NCI-H1694 (cell line): ENCODE measurements at places on chromosomes 2 and 18.

DNA sequence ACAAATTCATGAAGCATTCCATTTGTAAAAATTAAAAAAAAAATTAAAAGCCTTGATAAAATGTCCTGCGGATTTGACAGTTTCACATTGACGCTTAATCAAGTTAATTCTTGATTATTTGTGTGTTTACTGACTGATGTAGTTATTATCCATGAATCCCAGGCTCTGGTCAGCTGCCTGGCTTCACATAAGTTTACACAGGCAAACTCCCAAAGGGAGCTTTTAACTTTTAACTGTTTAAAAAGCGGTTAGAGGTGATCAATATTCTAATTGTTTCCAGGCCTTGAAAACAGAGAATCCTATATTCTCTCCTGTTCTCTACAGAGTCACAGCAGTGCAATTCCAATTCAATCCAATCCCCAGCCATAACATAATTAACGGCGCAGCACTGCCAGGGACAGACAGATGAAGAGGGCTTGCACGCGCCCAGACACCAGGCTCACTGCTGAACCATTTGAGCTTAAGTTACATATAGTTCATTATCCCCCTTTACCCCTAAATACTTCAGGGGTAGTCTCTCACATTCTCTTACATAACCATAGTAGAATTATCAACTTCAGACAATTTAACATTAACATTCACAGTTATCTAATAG lies 47.5 kb downstream of the ATP8B1 start:
- no peak for DNase-seq

GRCh38 chr2:181586569-181587081 lies 70.3 kb downstream of the CERKL start:
- DNase-seq, result peak; percentile 99

DNA sequence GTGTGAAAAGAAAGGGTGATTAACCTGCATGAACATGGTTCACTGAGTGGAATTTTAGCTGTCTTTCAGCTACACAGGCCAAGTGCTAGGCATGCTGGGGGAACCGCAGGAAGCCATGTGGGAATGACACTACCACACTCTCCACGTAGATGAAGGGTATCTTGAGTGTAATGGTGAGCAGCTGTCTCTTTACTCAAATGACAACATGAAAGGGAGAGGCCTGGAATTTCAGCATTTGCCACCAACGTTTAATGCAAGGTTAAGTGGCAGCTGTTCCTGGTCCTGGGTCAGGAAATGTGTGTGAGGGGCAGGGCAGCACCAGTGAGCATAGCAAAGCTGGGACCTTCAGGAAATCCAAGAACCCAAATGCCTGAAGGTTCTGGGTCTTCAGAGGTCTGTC lies 588.4 kb downstream of the SLC4A3 start:
- peak; percentile 6 for DNase-seq

GRCh38 chr2:86631846-86632485 lies 8.3 kb upstream of the RNF103 start:
- no peak for DNase-seq

GRCh38 chr2:74464406-74464805 lies 776 bp downstream of the MOGS start:
- no peak for DNase-seq

DNA sequence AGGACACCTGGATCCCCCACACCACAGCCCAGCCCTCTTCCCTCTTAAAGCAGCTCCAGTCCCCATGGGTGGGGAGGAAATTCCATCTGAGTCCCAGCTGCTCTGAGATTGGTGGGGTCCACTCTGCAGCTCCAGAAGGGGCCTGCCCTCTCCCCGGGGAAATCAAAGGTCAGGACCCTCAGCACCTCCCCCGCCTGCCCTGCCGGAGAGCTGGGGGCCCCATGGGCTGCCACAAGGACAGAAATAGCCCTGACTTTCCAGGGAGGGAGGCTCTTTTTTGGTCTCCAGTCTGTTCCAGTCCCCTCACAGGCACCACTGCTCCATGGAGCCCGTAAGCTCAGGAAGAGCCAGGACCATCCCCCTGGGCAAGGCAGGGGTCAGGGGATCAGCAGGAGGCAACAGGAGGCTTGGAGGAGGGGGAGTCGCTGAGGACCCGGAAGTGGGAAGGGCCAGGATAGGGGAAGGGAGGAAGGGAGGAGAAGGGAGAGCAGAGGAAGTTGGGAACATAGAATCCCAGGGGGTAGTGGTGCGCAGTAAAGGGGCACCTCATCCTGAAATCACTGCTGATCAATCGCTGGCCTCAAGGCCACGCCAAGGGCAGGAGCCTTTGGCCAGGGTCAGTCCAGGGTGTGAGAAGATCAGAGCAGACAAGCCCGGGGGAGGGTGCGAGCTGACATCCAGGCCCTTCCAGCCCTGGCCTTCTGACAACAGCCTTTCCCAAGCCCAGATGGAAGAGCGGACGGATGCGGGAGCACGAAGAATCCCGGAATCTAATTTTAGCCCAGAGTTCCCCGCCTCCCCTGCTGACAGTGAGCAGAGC lies 7.6 kb downstream of the ADRA2B start:
- peak; percentile 34 for DNase-seq

DNA sequence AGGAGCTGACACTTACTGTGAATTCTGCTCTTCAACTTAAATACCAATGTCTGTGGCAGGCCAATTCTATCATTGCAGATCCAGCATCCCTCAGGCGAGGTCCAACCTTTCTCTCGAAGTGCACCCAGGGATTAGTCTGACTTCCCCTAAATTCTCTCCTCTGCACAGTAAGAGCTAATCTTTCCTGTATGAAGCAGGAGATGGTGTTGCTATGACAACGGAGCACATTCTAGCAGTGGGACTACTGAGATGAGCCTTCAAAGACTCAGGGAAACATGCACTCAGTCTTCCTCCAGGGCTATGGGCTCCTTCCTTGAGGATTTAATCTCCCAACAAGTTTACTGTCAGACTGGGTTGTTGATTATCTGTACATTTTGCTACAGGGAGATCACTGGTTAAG lies 176.3 kb downstream of the NOL4 start:
- no peak for DNase-seq

DNA sequence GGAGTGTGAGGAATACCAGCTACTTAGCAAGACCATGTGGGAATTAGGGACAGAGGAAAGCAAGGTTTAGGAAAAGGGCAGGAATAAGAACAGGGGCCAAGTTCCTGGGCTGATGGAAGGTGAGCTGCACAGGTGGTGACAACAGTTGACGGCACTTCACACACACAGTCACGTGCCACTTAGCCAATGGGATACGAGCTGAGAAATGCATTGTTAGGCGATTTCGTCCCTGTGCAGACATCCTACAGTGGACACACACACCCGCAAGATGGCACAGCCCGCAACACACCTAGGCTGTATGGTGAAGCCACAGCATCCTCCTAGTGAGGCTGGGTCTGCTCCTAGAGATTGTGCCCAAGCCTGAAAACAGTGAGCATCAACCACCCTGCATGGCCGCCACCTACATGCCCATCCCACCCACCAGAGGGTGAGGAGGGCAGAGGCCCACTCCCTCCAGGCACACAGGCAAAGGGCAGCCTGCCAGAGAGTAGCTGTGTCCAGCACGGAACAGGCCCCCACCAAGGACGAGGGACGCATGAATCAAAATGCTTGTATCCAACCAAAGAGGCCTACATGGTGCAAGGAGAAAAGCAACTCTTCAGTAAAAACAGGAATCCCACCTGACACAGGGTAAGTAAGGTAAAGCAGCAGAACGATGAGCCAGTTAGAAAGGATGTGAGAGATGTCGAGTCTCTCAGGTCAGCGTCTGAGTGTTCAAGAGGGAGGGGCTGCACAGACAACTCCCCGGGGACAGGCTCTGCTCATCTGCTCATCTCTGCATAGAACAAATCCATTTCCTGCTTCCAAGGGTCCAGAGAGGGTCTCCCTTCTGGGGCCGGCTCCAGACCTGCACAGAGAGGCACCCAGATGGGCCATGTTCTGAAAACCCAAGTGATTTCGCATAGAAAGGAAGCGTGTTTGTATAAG lies 51.3 kb downstream of the ZNF516 start:
- no peak for DNase-seq

DNA sequence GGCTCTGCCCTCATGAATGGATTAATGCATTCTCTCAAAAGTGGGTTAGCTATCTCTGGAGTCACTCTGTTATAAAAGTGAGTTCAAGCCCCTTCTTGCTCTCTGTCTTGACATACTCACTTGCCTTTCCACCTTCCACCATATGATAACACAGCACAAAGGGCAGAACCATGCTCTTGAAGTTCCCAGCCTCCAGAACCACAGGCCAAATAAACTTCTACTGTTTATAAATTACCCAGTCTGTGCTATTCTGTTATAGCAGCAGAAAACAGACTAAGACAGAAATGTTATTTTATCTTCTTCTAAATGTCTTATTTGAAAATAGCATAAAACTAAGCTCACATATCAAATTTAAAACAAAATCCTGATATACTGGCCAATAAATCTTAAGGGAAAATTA lies 15.0 kb downstream of the RAB1A start:
- no peak for DNase-seq

DNA sequence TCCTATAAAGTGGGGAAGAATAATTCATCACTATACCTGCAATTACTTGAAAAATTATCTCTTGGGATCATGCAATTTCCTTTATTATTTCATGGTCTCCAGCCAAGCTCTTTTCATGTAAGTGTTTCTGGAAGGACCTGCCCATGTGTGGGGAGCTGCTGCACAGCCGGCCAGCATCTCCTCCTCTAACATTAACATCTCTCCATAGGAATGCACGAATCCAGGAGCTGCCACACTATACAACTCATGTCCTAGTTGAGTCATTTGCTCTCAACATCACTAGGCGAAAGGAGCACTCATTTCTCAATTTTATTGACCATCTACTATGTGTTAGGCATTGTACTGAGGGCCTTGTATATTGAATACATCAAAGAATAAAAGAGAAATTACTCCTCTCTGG lies 144.3 kb upstream of the ERBB4 start:
- no peak for DNase-seq

GRCh38 chr18:11849841-11850634 lies 1.2 kb upstream of the CHMP1B start:
- DNase-seq, result peak; percentile 4

DNA sequence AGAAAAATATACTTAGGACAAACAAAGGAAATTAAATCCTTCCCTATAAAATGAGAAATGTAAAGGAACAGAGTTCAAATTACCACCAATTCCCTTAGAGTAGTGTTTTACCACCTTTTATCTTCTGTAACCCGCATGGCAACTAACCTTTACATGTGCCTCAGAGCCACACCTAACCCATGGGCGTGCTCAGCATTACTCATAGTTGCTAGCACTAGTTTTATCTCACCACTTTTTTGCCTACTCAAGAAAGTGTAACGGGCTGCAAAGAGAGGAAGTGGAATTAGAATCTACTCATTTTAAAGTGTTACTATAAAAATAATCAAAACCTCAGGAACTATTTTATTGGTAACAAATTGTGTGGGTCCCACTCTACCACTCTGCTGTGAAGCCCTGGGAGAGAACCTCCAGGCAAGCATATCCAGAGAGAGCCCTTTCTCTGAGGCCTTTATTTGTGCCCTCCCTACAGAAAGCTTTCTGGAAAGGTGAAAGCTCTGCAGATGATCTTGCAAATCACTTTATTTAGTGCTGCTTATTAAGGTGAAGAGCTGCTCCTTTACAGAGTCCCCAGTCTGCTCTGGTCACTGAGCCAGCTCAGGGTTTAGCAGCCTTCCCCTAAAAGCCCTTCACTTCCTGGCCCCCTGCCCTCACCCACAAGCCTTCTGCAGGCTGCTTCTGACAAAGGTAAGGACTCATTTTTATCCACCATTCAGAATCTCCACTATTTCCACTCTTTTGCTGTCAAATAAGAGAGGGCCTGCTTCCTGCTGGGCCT lies 98.8 kb downstream of the TRABD2A start:
- DNase-seq, result no peak

- no peak for DNase-seq
Measured at GRCh38 chr18:29160170-29160569, 983.2 kb upstream of the CDH2 start.

GRCh38 chr18:63850020-63850419 lies 37.5 kb upstream of the SERPINB2 start:
- DNase-seq, result no peak

DNA sequence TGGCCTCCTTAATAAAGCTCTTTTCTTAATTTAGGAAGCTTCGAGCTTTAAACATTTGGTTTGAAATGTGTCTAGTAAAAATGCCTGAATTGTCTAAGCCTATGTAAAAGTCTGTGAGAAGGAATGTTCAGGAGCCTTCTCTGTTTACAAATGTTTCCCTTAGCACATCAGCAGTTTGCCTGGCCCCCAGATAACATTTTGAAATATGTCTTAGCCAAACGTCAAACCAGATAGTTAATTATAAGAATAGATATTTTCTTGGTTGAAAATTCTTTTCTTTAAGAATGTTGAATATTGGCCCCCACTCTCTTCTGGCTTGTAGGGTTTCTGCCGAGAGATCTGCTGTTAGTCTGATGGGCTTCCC lies 498.6 kb downstream of the CCDC85A start:
- no peak for DNase-seq

DNA sequence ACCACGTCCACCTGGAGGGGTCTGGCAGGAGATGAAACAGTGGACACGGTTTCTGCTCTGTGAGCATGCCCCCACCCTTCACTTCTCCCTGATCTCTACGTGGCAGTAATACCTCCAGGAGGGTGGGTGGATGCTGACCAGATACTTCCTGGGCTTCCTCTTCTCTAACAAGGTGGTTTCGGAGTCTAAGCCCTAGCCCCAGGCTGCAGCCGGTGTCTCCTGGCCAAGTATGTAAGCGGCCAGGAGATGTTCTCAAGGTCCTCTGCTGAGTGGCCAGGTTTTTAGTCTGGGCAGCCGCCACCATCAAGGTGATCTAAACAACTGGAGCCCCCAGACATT lies 101.8 kb upstream of the ASB18 start:
- no peak for DNase-seq

- no peak for DNase-seq
Measured at GRCh38 chr2:134218930-134219658, 34.8 kb upstream of the MGAT5 start.

- no peak for DNase-seq
Measured at GRCh38 chr2:209511637-209512036, 87.8 kb downstream of the MAP2 start.

GRCh38 chr2:72926368-72926767 lies 9.0 kb downstream of the EMX1 start:
- DNase-seq, result no peak

DNA sequence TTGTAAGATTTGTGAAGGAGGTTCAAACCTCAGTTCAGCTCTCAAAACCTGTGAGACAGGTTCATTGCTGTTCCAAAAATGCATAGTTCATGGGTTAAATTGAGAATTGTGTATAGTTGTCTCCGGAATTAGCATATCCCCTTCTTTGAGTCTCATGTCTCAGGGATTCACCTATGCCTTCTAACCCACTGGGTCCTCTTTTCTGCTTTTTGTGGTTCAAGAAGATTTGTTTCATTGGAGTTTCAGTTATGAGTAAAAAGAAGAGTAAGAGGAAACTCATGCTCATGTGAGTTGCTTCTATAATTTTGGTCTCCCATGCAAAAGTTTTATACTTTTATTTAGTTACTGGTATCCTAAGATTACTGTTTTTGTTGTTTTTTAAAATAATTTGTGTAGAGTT lies 1219.8 kb upstream of the ZEB2 start:
- DNase-seq, result no peak

DNA sequence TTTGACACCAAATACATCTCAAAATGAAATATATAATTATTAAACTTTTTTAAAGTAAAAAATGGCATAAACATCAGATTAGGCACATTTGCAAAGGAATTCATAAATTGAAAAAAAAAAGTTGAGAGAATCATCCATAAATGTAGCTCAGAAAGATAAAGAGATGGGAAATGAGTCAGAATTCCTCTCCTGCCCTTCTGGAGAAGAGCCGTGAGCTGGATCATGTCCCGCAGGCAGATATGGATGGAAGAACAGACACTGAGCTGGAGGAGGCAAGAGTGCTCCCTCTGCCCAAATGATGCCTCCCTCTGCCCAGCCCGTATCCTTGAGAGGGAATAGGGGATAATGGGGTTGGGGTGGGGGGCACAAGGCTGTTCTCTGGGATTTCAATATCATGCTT lies 190.9 kb downstream of the TFCP2L1 start:
- no peak for DNase-seq
